Non-pigmented ciliary epithelial cell (primary cell): ENCODE measurements at places on chromosomes 5 and 9.
A peak's percentile ranks its signal among the peaks of the same experiment; 100 is the strongest.

DNA sequence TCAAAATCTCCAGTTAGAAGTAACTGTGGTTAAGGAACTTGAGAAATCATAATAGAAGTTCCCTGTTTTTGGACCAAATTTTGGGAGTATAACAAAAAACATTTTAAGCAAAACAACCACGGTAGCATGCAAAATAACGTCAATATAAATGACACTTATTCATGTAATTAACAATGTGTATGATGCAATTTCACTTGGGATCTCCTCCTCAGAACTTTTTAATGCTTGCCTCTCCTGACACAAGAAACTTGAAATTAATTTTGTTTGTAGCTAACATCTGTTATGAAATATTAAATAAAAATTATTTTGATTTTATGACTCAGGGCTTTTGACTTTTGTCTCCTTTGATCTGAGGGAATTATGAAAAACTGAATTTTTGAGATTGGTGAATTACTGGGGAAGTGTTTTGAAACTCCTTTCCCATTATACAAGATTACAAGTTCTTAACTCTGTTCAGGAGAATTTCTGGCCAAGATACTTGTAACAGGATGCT is 149.7 kb downstream of the ATP10B start:
- DNase-seq, result no peak

GRCh38 chr9:92138157-92138959 is 23.1 kb upstream of the SPTLC1 start:
- DNase-seq, result no peak

GRCh38 chr5:89299998-89300397 is 417.0 kb upstream of the MEF2C start:
- no peak for DNase-seq

GRCh38 chr9:115978659-115979096 is 174.9 kb upstream of the PAPPA start:
- DNase-seq, result no peak

DNA sequence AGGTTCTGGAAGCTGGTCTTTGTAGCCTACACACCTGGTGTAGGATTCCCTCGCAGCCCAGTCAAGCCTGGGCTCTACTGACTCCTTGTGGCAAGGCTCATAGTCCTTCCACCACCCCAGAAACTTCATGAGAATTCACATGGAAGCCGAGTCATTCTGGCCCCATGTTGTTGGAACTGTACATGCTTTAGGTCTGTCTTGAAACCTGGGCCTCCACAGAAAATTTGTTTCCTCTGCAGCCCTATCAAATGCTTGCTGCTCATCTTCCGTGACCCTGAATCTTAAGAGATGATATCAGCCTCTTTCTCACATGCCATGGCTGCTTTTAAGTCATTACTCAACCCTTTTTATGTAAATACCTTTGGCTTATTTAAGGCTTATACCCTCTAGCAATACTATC is 113.4 kb upstream of the GRHPR start:
- no peak for DNase-seq

GRCh38 chr5:36739751-36740221 is 133.4 kb downstream of the SLC1A3 start:
- peak; percentile 30 for DNase-seq

- peak; percentile 30 for DNase-seq
Measured at GRCh38 chr9:132006677-132007370, 72.8 kb downstream of the MED27 start.

DNA sequence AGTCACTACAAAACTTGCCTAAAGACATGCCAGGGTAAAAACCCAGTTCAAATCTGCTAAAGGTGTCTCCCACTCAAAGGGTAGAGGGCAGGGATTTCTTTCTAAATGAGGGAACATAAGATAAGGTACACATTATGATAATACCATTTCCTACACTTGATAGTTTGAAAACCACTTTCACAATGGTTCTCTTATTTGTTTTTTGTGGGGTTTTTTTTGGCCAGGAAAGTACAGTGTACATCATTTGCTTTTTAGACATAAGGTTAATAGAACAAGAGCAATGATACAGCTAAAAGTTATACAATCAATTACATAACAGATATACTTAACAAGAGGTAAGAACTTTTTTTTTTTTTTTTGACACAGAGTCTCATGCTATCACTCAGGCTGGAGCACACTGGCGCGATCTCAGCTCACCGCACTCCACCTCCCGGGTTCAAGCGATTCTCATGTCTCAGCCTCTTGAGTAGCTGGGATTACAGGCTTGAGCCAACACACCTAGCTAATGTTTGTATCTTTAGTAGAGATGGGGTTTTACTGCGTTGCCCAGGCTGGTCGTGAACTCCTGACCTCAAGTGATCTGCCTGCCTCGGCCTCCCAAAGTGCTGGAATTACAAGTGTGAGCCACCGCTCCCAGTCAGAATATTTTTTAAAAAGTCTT is 48.8 kb upstream of the GLRX start:
- no peak for DNase-seq

DNA sequence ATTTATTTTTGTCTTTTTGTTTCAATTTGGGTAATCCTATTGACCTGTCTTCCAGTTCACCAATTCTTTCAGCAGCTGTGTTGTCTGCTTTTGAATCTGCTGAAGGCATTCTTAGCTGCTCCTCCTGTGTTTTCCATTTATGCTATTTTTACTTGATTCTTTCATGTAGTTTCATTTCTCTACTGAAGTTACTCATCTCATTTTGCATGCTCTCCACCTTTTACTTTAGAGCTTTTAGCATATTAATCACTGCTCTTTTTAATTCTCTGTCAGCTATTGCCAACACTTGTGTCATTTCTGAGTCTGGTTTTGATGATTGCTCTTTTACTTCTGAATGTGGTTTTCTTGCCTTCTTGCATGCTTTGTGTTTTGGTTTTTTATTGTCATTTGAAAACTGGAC is 496.0 kb upstream of the CLINT1 start:
- DNase-seq, result no peak

DNA sequence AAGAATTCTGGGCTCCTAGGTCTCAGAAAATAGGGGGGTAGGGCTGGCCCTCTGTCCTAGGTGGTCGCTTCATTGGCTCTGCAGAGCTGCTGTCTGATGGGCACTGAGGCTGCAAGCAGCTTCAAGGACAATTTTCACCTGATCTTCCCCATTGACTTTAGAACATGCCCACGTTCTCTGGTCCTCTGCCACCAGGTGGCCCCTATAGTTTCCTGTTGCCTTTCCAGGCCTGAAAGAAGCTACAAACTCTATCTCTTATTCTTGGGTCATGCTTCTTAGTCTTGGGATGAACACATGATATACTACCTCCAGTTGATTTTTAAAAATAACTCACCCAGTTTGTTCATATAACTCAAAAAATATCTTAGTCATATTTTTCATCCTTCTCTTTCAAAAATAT is 26.3 kb downstream of the SPZ1 start:
- no peak for DNase-seq

DNA sequence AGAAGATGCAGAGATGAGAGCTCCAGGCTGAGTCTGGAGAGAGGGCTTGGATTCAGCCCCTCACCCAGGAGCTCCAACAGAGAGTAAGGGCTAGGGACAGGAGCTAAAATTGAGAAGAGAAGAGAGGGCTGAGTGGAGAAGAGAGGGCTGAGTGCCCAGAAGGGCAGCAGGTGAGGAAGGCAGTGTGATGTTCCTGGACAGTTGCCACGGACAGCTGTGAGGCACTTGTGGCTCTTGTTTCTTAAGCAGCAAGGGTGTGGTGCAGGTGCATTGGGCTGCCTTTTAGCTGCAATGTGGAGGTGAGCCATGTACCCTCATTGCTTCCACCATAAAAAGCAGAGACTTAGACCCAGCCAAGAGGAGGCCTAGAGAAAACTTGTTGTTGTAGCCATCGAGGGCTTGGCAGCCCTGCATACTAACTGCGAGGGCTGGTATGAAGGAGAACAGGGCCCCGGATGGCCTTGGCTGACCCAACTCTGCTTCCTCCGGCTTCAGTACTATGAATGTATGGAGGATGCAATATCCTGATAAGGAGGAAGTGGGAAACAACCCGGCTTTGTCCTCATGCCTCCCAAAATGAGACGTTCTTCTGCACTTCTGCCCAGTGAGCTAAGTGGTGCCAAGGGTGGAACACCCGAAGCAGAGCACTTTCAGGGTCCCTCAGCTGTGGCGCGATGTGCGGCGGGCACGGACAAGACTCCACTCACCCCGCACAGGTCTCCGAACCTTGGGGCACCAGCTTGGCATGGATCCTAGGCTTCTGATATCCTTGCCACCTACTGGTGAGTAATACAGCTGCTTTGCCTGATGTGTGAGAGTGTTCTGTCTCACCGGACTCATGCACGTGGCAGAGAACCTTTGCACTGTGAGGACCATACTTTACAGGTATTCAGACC is 65.2 kb downstream of the LRRC70 start:
- no peak for DNase-seq

DNA sequence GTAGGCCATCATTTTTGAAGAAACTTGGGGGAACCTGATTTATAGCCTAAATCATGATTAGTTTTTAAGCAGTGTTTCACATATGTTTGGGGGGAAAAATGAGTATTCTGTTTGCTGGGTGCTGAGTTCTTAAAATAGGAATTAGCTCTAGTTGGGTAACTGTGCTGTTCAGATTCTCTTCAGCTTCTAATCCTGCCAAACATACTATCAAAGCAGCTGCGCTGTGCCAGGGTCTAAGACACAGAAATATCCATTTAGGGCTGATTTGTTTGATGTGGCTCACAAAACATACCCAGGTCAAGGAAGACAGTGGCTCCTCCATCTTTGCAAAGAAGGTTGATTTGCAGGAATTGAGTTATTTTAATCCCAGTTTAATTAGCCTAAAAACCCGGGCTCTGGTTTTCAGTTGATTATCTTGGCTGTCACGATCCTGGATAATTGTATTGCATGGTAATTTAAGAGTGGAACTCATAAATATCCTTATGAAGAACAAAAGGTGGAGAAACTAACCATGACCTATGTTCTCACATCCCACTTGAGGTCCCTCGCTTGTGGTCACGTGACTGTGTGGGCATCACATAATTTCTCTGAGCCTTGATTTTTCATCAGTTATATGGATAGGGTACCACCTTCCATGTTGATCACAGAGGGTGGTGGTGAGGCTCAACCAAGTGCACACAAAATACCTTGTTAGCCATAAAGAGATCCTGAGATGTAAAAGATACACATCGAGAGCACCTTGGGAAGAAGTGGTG is 18.7 kb downstream of the CYFIP2 start:
- no peak for DNase-seq

DNA sequence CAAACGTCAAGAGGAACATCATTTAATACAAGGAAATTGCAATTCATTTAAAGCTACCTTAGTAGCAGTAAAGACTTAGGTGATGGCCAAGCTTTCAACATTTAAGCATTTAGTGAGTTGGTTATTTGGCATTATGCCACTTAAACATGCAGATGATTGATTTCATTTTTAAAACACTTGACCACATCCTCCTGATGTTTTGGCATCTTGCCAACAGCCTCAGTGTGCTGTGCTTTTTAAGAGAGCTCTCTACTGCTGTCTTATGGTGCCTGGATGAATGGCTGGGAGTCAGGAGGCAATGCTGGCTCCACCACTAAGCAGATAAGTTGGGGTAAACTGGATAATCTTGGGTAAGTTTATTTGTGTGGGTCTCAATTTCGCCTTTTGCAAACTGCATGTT is 364.5 kb downstream of the MAN2A1 start:
- peak; percentile 51 for DNase-seq

DNA sequence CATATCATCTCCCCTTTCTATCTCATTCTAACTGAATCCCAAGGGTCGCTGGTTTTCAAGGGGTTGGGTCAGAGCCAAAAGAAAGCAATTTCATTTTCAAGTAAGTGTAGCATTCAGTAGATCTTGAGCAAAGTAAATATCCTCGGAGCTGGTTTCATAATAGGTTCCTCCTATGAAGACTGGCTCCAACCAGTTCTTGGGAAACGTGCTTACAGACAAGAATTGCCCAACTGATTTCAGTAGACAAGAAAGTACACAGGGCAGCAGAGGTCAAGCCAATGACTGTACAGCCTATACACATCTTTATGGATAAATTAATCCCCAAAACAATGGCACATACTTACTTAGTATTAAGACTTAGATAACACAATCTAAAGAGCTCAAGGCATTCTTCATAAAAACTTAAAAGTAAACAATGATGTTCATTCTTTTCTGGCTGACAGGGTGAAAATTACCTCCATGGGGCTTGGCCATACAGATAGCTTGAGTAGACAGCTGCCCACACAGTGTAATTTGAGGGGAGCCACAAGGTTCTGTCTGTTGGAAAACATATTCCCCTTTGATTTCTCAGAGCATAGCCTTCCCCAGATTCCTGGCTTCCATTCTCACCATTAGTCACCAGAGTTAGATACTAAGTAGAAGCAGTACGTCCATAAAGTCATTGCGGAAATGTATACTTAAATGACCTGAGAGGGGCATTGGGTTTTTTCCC is 163.9 kb downstream of the ARRDC3 start:
- peak; percentile 47 for DNase-seq

DNA sequence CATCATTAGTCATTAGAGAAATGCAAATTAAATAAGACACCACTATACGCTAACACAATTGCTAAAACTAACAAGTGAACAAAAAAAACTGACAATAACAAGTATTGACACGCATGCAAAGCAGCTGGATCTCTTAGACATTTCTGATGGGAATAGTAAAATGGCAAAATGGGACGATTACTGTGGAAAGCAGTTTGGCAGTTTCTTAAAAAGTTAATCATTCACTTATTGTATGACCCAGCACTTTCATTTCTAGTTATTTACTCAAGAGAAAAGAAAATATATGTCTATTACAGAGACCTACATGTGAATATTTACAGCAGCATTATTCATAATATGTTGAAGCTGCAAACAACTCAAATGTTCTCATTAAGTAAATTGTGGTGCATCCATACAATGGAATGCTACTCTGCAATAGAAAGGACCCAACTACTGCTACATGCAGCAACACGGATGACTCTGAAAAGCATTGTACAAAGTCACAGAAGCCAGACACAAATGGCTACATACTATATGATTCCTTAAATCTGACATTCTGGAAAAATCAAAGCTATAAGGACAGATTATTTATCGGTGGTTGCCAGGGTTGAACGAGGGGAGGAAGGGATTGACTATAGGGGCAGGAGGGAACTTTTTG is 96.8 kb upstream of the ITGA2 start:
- no peak for DNase-seq

DNA sequence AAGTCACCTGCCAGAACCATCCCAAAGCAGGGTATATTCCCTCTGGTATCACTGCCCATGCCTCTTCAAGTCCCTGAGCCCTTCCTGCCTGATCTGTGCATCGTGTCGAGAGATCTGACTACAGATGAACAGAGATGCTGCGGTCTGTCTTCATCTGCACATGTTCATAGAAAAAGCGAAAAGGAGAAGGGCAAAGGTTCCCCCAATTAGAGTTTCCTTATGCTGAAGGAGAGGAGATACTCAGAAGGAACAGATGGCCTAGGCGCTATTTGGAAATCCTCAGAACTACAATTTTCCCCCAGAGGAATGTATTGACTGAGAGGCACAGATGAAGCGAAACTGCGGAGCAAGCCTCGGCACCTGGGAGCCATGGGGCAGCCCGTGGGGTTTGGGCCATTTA is 170.9 kb downstream of the SEC61B start:
- no peak for DNase-seq
